ENCODE measurements at places on chromosomes 5 and 9. TPM values are rescaled to one million over a fixed set of nuclear protein-coding genes. Genes with fewer than 3 reads are reported as not detected.

GABBR2 gene
- polyA plus RNA-seq: not detected

FOXE1 gene
- 0.02 TPM for polyA plus RNA-seq

CLK4 gene
- polyA plus RNA-seq: 23.1 TPM

GMCL2 gene
- not detected for polyA plus RNA-seq

ARL14EPL gene
- polyA plus RNA-seq: 0.18 TPM

PCDH1 gene
- polyA plus RNA-seq: 26.7 TPM

ORM2 gene
- polyA plus RNA-seq: 6.3 TPM

SPINK7 gene
- polyA plus RNA-seq: not detected

SPATA31C1 gene
- not detected for polyA plus RNA-seq

TMC1 gene
- 1.9 TPM for polyA plus RNA-seq

PCDHB14 gene
- 1.3 TPM for polyA plus RNA-seq

TUSC1 gene
- 29.5 TPM for polyA plus RNA-seq

DOCK2 gene
- polyA plus RNA-seq: 6.8 TPM

CARTPT gene
- polyA plus RNA-seq: 0.85 TPM

PSD2 gene
- 0.39 TPM for polyA plus RNA-seq

FBXO4 gene
- polyA plus RNA-seq: 8.5 TPM

FGD3 gene
- 7.7 TPM for polyA plus RNA-seq

GDF9 gene
- polyA plus RNA-seq: 0.31 TPM

SLC34A3 gene
- polyA plus RNA-seq: 0.06 TPM

SOX30 gene
- not detected for polyA plus RNA-seq

CCDC171 gene
- 1.1 TPM for polyA plus RNA-seq

PCDHB16 gene
- 0.90 TPM for polyA plus RNA-seq

PROP1 gene
- polyA plus RNA-seq: not detected

FRMD3 gene
- 4.9 TPM for polyA plus RNA-seq

DHFR gene
- 18.1 TPM for polyA plus RNA-seq

WNK2 gene
- 1.3 TPM for polyA plus RNA-seq

ENHO gene
- polyA plus RNA-seq: 2.7 TPM

AQP7 gene
- polyA plus RNA-seq: 258 TPM

C9orf153 gene
- 0.03 TPM for polyA plus RNA-seq

PPIC gene
- polyA plus RNA-seq: 34.6 TPM

SLC36A2 gene
- polyA plus RNA-seq: 0.22 TPM
